ENCODE measurements at places on chromosomes 6 and 20.

GRCh38 chr20:34127792-34128191, 15.7 kb upstream of the EIF2S2 start:
- no peaks in the 10 kb centered on the region for H3K4me1 ChIP-seq
- DNase-seq, result no peak
- no peak overlapping the region for H3K27ac ChIP-seq
- H3K4me3 ChIP-seq, result no peak overlapping the region
- H3K36me3 ChIP-seq, result no peaks in the 10 kb centered on the region
- H3K27me3 ChIP-seq, result no peaks in the 10 kb centered on the region

GRCh38 chr6:13035606-13036005, 292.7 kb downstream of the TBC1D7 start:
- no peaks in the 10 kb centered on the region for H3K4me1 ChIP-seq
- H3K36me3 ChIP-seq, result no peaks in the 10 kb centered on the region
- no peak overlapping the region for H3K27ac ChIP-seq
- H3K4me3 ChIP-seq, result no peak overlapping the region
- no peak for DNase-seq
- H3K27me3 ChIP-seq, result no peaks in the 10 kb centered on the region

GRCh38 chr20:12056839-12057238, 139.1 kb downstream of the BTBD3 start:
- no peaks in the 10 kb centered on the region for H3K27me3 ChIP-seq
- no peak overlapping the region for H3K27ac ChIP-seq
- no peaks in the 10 kb centered on the region for H3K4me1 ChIP-seq
- no peak for DNase-seq
- no peak overlapping the region for H3K4me3 ChIP-seq

- no peaks in the 10 kb centered on the region for H3K4me1 ChIP-seq
- H3K36me3 ChIP-seq, result no peaks in the 10 kb centered on the region
- no peak overlapping the region for H3K4me3 ChIP-seq
- H3K27me3 ChIP-seq, result no peaks in the 10 kb centered on the region
- no peak for DNase-seq
Observed at GRCh38 chr6:12813321-12813720, 96.8 kb downstream of the PHACTR1 start.

- H3K36me3 ChIP-seq, result no peaks in the 10 kb centered on the region
- peaks cover 22% of the 10 kb centered on the region for H3K4me1 ChIP-seq
- no peak overlapping the region for H3K27ac ChIP-seq
- no peak overlapping the region for H3K4me3 ChIP-seq
- no peaks in the 10 kb centered on the region for H3K27me3 ChIP-seq
- DNase-seq, result no peak
Observed at GRCh38 chr6:31544676-31545075, 1.7 kb downstream of the ATP6V1G2 start.

DNA sequence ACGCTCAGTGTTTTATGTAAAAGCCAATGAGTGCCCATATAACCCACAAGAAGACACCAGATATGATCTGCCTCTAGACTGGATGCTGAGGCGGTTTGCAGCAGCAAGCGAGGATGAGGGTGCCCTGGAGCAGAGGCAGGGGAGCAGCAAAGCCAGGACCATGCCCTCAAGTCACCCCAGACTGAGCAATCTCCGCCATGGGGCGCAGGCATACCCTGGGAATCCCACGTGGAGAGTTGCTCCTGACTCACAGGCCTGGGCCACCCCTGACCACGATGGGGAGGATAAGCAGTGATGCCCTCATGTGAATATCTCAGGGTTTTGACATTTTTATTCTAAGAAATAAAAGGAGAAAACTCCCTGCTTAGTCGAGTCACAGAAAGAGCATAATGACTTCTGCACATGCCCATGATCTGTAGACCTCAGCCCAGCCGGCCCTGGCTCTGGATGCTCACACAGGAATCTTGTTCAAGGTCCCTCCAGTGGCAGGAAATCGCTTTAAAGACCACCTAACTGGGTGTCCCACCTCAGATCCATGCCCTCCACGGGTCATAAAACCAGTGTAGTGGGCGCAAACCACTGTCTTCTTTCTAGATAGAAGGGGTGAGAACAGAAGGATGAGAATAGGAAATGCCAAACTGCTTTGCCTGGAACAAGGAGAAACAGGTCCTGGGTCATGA, 138.3 kb upstream of the SNX9 start:
- H3K36me3 ChIP-seq, result no peaks in the 10 kb centered on the region
- DNase-seq, result no peak
- H3K4me3 ChIP-seq, result no peak overlapping the region
- no peaks in the 10 kb centered on the region for H3K4me1 ChIP-seq

DNA sequence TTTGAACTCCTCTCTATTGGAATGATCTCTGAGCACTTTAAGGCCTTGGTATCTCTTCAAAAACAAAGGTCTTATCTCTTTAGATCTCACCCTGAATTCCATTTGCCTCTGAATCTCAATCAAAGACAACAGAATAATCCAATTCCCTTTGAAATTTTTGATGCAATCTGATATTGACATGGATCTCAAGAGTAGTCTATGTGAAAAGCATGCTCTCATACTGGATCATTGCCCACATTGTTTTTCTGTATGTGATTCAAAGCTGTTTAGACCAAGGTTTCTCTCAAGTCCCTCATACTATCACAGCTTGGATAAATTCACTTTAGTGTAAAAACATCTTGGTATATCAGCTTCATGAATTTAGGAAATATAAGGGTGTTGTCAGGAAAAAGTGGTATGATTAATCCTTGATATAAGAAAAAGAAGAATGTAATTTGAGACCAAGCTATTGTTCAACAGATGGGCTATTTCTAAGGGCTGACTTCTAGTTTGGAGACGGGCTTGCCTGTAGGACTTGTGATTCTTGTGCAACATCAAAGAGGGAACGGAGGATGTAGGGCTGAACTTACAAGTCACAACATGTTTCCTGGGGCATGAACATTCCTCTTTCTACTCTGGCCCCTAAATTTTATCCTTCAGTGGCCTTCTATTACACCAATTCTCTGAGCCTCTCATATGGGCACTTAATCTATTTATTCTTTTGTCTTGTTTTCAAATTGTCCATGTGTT, 77.9 kb upstream of the CITED2 start:
- H3K27ac ChIP-seq, result no peak overlapping the region
- no peak for DNase-seq
- H3K4me1 ChIP-seq, result peaks cover 12% of the 10 kb centered on the region
- H3K4me3 ChIP-seq, result no peak overlapping the region
- no peaks in the 10 kb centered on the region for H3K27me3 ChIP-seq
- no peaks in the 10 kb centered on the region for H3K36me3 ChIP-seq

DNA sequence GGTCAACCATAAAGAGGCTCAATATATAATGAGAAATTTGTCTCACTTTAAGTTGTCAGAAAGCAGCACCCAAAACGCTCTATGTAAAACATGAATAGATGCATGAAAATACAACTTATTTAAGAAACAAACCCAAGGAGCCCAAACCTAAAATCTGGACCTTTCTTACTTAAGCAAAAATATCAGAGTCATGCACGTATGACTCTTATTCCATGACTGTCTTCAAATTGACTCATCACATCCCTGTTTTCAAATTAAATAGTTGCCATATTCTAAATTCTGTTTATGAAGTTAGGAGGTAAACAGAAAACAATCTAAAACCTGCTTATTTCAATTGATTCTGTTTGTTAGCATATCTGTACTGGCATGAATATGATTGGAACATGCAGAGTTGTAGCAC, 42.1 kb downstream of the ANKRD6 start:
- no peak overlapping the region for H3K4me3 ChIP-seq
- no peak for DNase-seq
- H3K4me1 ChIP-seq, result peaks cover 20% of the 10 kb centered on the region
- no peaks in the 10 kb centered on the region for H3K27me3 ChIP-seq
- H3K27ac ChIP-seq, result no peak overlapping the region

- no peaks in the 10 kb centered on the region for H3K36me3 ChIP-seq
- H3K27me3 ChIP-seq, result no peaks in the 10 kb centered on the region
- H3K4me1 ChIP-seq, result peaks cover 4% of the 10 kb centered on the region
- H3K27ac ChIP-seq, result peak overlapping the region; percentile 85
- H3K4me3 ChIP-seq, result no peak overlapping the region
Observed at GRCh38 chr6:15763837-15764236, 101.0 kb upstream of the DTNBP1 start.

DNA sequence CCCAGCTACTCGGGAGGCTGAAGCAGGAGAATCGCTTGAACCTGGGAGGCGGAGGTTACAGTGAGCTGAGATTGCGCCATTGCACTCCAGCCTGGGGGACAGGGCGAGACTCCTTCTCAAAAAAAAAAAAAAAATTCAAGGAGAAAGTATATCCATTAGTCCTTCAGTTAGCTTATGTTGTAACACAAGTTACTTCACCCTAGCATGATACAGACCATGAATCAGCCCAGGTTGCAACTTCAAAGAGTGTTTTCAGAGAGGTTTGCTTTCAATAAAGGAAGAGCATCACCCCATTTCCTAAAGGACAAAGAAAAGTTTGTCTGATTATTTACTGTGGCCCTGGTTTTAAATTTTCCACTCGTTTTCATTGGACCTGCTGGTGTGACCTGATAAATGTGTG, 73.0 kb downstream of the SERAC1 start:
- no peaks in the 10 kb centered on the region for H3K36me3 ChIP-seq
- H3K4me3 ChIP-seq, result no peak overlapping the region
- H3K4me1 ChIP-seq, result no peaks in the 10 kb centered on the region
- no peak overlapping the region for H3K27ac ChIP-seq

- H3K27me3 ChIP-seq, result no peaks in the 10 kb centered on the region
- H3K4me3 ChIP-seq, result no peak overlapping the region
- H3K36me3 ChIP-seq, result no peaks in the 10 kb centered on the region
- H3K4me1 ChIP-seq, result no peaks in the 10 kb centered on the region
- no peak for DNase-seq
Observed at GRCh38 chr6:20931093-20931492, 396.8 kb downstream of the CDKAL1 start.

DNA sequence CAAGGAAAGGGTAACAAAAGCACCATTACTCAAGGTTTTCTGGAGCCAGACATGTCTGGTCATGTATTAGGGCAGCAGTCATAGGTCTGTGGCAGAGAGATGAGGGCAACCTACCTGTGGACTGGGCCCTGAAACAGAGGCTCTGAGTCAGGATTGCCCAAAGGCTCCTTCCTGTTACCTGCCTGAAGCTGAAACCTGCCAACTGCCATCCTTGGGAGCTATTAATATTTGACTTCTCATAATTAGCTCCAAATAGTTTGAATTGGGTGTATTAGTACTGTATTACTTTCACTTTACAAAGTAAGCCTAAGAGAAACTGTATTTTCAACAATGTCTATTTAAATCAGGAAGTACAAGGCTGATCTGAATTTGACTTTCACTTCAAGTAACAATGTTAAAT, 72.0 kb upstream of the TBX18 start:
- no peak overlapping the region for H3K4me3 ChIP-seq
- no peaks in the 10 kb centered on the region for H3K4me1 ChIP-seq
- no peaks in the 10 kb centered on the region for H3K27me3 ChIP-seq
- no peak overlapping the region for H3K27ac ChIP-seq

DNA sequence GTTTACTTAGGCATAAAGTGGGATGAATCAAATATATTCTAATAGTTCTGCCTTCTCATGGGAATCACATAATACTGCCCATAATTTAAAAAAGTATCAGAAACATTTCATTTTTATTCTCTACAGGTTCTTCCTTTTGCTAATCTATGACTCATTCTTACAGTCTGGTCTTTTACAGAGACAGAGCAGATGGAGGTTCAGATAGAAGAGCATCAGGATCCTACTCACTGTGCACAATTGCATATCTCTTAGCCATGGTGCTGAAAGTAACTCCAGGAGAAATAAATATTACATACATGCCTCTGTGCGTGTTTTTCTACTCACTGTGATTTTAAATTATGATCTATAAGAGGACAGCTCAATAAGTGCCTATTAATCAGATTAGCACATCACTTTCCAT, 16.3 kb upstream of the OR2B6 start:
- no peaks in the 10 kb centered on the region for H3K27me3 ChIP-seq
- H3K4me3 ChIP-seq, result no peak overlapping the region
- no peak overlapping the region for H3K27ac ChIP-seq
- H3K36me3 ChIP-seq, result no peaks in the 10 kb centered on the region
- DNase-seq, result no peak

- H3K4me3 ChIP-seq, result no peak overlapping the region
- no peak overlapping the region for H3K27ac ChIP-seq
- no peaks in the 10 kb centered on the region for H3K27me3 ChIP-seq
- DNase-seq, result no peak
- no peaks in the 10 kb centered on the region for H3K36me3 ChIP-seq
Observed at GRCh38 chr6:12369781-12370262, 79.7 kb downstream of the EDN1 start.

DNA sequence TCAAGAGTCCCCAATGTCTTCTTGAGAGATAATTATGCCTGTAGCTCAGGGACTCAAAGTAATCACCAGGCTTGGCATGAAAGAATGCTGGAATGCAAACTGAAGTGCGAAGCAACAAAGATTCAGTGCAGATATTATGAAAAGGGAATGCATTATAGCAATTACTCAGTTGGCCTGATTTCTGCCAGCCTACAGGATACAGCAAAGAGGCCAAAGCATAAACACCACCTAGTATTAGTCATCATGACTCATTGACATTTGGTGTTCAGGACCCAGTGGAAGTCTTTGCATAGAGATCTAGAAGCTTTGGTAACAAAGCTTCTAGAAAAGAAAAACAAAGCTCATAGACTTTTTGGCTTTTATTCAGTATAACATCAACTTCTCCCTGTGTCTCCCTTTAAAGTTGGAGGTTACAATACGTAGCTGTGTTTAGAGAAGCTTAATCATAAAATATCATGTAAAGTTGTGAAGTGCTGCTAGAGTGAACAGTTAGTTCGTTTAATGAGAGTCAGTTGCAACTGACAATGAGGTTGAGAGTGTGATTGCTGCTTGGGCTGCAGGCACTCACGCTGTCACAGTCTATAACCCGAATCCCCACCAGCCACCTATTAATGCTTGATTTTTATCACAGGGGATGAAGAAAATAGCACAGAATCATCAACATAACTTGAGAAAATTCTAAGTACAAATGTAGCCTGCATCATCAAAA, 932.7 kb downstream of the TFAP2A start:
- no peak overlapping the region for H3K27ac ChIP-seq
- no peaks in the 10 kb centered on the region for H3K4me1 ChIP-seq
- no peaks in the 10 kb centered on the region for H3K27me3 ChIP-seq
- H3K36me3 ChIP-seq, result no peaks in the 10 kb centered on the region
- no peak for DNase-seq

GRCh38 chr6:136791296-136792094, 782 bp downstream of the MAP3K5 start:
- peak overlapping the region; percentile 65 for H3K27ac ChIP-seq
- peaks cover 36% of the 10 kb centered on the region for H3K4me1 ChIP-seq
- no peaks in the 10 kb centered on the region for H3K27me3 ChIP-seq
- peak overlapping the region; percentile 74 for H3K4me3 ChIP-seq
- no peaks in the 10 kb centered on the region for H3K36me3 ChIP-seq
- DNase-seq, result peak; percentile 77

- H3K27ac ChIP-seq, result no peak overlapping the region
- no peaks in the 10 kb centered on the region for H3K36me3 ChIP-seq
Observed at GRCh38 chr20:62835931-62836861, 19.3 kb downstream of the COL9A3 start.

GRCh38 chr6:148222846-148223245, 119.8 kb upstream of the SASH1 start:
- no peaks in the 10 kb centered on the region for H3K27me3 ChIP-seq

Measured in adrenal gland (tissue), 19 donors.